HepG2 (cell line): ENCODE measurements at places on chromosomes 2 and 18. TPM values are rescaled to one million over a fixed set of nuclear protein-coding genes. Genes with fewer than 3 reads are reported as not detected.

The ABCG5 gene
- total RNA-seq, result 5.8 and 15.1 TPM in 2 replicates

The ATOH8 gene
- 0.11 and 0.13 TPM in 2 replicates for total RNA-seq

The TSPYL6 gene
- total RNA-seq, result not detected in 2 replicates

The IL1RL2 gene
- total RNA-seq, result not detected in 2 replicates

The CCDC74B gene
- 0.11 TPM in 1 of 2 replicates, not detected in the other for total RNA-seq

The ZDBF2 gene
- total RNA-seq, result 2.0 and 2.4 TPM in 2 replicates

The CCDC102B gene
- 3.7 and 4.4 TPM in 2 replicates for total RNA-seq

The RTTN gene
- total RNA-seq, result 12.5 and 18.7 TPM in 2 replicates

The E2F6 gene
- 36.0 and 40.1 TPM in 2 replicates for total RNA-seq

The TMEM163 gene
- not detected in 2 replicates for total RNA-seq

The C1QL2 gene
- not detected in 2 replicates for total RNA-seq

The NXPH2 gene
- not detected in 2 replicates for total RNA-seq

The SETBP1 gene
- total RNA-seq, result 0.18 and 0.20 TPM in 2 replicates

The SERPINB4 gene
- not detected in 2 replicates for total RNA-seq

The TPO gene
- not detected in 2 replicates for total RNA-seq

The MBP gene
- total RNA-seq, result 5.0 TPM in 2 replicates

The PSMA8 gene
- total RNA-seq, result not detected in 2 replicates

The DOCK10 gene
- total RNA-seq, result not detected in 2 replicates

The APOB gene
- 2,017 and 2,515 TPM in 2 replicates for total RNA-seq

The FTCDNL1 gene
- total RNA-seq, result 1.1 and 1.4 TPM in 2 replicates

The FAM117B gene
- 11.0 and 16.6 TPM in 2 replicates for total RNA-seq

The PLEKHH2 gene
- 0.52 and 1.1 TPM in 2 replicates for total RNA-seq

The INHBB gene
- total RNA-seq, result 0.17 and 0.20 TPM in 2 replicates

The TYMS gene
- 80.1 and 186 TPM in 2 replicates for total RNA-seq

The MC4R gene
- total RNA-seq, result not detected in 2 replicates

The ANO7 gene
- 3.7 and 4.9 TPM in 2 replicates for total RNA-seq
